AG04449 (cell line): ENCODE measurements at places on chromosomes 11 and 22.

DNA sequence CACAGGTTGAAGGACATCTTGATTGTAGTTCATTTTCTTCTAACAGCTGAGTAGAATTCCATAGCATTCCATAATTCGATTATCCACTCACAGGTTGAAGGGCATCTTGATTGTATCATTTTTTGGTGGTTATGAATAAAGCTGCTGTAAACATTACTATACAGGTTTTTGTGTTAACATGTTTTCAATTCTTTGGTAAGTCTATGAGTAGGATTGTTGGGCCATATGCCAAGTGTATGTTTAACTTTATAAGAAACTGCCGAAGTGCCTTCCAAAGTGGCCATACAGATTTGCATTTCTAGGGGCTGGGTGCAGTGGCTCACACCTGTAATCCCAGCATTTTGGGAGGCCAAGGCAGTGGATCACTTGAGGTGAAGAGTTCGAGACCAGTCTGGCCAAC lies 44.6 kb downstream of the ANKRD42 start:
- no peak for DNase-seq

DNA sequence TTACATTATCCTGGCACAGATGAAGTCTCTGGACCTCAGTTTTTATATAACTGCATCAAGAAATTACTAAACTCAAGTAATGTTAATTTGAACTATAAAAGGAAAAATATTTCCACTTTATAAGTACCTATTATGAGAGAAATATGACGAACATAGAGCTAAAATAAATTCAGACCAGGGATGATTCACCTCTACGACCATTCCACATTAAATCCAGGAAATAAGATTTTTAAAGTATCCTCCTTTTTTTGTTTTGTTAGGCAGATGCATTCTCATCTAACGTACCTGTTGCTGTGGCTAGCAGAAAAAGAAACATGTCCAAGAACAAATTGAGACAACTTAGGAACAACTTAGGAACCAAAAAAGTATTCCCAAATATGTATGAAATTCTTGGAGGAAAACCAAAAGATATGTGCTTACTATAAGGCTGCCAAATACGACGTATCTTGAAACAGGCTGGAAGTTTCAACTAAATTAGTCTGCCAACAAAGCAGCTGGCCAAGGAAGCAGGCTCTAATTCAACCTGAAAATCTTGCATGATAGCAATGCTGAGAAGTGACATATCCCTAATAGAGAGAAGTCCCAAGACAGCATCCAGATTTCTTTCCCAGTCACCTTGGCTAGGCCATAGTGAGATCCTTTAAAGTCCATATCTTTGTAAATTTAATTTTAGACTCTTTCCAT lies 15.7 kb downstream of the SPTY2D1 start:
- no peak for DNase-seq

- DNase-seq = no peak
Observed at GRCh38 chr11:128688031-128688713, 5.7 kb upstream of the FLI1 start.

DNA sequence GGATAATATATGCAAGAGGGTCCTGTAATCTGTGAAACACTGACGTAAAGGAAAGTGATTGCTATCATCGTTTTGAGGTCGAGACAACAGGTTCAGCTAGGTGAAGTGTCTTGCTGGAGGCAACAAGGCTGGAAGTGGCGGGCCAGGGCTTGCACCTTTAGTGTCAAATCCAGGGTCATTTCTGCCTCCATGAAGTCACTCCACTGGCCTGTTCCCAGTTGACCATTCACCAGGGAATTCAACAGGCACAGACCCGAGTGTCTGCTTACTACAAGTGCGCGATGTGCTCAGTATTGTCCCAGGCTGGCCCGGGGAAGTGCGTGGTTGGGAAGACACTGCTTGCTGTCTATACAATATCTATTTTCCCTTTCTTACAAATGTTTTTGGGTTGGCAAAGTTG lies 225.0 kb downstream of the CEP164 start:
- no peak for DNase-seq

GRCh38 chr11:118443590-118444218 lies 7.4 kb downstream of the KMT2A start:
- DNase-seq = no peak

DNA sequence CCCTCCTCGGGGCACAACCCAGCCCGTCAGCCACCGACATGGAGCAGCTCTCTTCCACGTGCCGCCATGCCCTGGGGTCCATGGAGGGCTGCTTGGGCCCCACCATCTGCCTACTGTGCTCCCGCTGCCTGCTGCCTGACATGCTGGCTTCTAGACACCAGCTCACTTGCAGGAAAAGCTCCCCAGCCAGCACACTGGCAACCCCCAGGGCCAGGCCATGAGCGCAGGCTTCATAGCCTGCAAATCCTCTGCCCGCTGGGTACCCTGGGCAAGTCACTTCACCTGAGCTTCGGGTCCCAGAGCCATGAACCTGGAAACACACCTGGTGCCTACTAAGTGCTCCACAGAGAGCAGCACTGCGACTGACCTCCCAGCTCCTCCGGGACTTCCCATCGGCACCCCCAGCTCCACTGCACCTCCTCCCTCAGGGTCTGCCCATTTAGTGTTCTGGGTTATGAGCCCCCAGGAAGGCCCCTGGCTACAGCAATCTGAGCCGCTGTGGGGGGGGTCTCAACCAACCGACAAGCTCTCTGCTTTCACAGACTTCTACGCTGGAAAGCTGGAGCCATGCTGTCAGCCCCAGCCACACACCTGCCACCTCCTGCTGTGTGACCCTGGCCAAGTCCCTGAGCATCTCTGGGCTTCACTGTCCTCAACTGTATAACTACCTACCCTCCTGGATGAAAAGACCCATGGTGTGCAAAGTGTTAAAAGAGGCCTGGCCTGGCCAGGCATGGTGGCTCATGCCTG lies 139.2 kb downstream of the CRYBB2 start:
- no peak for DNase-seq
